ENCODE measurements at places on chromosomes 3 and 15.

GRCh38 chr3:50130436-50130835, 24.7 kb upstream of the SEMA3F start:
- no peak for DNase-seq

DNA sequence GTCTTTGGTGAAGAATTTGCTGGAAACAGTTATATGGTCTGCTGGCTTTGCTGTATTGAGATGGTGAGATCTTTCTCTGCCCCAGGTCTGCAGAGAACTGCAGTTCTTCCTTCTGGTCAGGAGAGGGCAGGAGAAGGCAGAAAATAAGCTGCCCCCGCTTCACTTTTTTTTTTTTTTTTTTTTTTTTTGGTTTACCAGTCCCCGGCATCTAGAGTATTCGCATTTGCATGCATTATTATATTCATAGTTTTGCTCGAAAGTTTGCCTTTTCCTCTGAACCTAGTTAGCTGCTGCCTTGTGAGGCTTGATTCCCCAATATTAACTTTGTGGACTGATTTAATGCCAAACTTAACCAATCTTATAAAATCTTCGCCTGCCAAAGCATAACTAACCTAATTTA, 10.6 kb upstream of the PARL start:
- peak; percentile 62 for DNase-seq

DNA sequence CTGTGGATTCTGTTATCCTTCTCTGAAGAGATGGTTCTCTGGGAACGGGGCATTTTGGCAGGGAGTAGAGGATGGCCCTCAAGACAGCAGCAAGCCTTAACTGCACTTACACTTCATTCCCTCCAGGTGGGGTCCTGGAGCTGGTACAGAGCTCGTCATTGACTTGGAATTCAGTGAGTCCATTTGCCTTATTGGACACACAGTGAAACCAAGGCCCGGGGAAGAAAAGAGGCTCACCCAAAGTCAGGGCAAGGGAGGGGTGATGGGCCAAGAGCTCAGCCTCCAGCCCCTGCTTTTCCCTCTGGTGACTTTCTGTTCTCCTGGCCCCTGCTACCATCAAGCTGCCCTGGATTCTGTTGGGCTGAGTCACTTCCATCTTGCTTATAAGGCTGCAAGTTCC, 125.6 kb downstream of the ETFA start:
- peak; percentile 74 for DNase-seq

GRCh38 chr3:123344907-123345594, 103.8 kb downstream of the ADCY5 start:
- DNase-seq = no peak

GRCh38 chr3:129665024-129665768, 58.7 kb upstream of the PLXND1 start:
- DNase-seq = peak; percentile 50

- peak; percentile 12 for DNase-seq
Measured at GRCh38 chr3:182238126-182238525, 526.4 kb downstream of the SOX2 start.

GRCh38 chr15:77722759-77723460, 90.2 kb upstream of the LINGO1 start:
- DNase-seq = no peak

GRCh38 chr3:64667138-64667537, 20.7 kb downstream of the ADAMTS9 start:
- DNase-seq = peak; percentile 29

GRCh38 chr15:41331833-41332193, 578 bp downstream of the OIP5 start:
- peak; percentile 57 for DNase-seq

GRCh38 chr15:92979011-92979701, 79.0 kb downstream of the CHD2 start:
- no peak for DNase-seq

- no peak for DNase-seq
Measured at GRCh38 chr15:68989541-68990230, 24.8 kb upstream of the NOX5 start.

GRCh38 chr3:146421819-146422759, 47.3 kb downstream of the PLSCR2 start:
- peak; percentile 68 for DNase-seq

GRCh38 chr15:38868326-38869114, 303.9 kb upstream of the RASGRP1 start:
- peak; percentile 83 for DNase-seq

GRCh38 chr3:53166206-53166605, 5.2 kb downstream of the PRKCD start:
- no peak for DNase-seq

- peak; percentile 62 for DNase-seq
Measured at GRCh38 chr15:41022487-41023090, 69.3 kb downstream of the CHAC1 start.

DNA sequence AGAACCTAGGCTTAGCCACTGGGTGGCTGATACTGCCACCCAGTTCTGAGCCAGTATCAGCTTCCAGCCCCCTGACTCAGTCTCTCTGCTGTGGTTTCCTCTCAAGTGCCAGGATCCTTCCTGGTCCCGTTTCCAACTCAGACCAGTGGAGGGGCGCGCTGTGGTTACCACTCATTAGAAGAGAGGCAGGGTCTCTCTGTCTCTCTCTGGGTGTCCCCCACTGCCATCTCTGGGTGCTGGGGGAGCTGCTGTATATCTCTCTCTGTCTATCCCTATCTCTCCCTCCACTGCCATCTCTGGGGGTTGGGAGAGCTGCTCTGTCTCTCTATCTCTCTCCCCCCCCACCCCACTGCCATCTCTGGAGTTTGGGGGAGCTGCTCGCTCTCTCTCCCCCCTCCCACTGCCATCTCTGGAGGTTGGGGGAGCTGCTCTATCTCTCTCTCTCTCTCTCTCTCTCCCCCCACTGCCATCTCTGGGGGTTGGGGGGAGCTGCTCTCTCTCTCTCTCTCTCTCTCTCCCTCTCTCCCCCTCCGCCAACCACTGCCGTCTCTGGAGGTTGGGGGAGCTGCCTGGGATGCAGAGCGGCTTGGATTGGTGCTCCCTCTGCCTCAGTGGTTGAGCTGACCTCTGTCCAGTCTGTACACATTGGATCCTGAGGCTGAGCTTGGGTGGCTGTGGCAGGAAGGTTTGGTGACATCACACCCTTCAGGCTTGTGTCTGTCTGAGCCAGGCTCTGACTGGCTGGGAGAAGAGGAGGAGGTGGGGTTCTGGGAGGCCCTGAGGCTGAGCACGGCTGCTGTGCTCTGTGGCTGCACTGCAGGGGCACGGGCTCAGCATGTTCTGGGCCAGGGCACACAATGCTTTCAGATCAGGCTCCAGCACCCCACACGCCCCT, 98.9 kb downstream of the APBA2 start:
- peak; percentile 47 for DNase-seq

- no peak for DNase-seq
Measured at GRCh38 chr15:73928971-73929627, 2.8 kb downstream of the LOXL1 start.

DNA sequence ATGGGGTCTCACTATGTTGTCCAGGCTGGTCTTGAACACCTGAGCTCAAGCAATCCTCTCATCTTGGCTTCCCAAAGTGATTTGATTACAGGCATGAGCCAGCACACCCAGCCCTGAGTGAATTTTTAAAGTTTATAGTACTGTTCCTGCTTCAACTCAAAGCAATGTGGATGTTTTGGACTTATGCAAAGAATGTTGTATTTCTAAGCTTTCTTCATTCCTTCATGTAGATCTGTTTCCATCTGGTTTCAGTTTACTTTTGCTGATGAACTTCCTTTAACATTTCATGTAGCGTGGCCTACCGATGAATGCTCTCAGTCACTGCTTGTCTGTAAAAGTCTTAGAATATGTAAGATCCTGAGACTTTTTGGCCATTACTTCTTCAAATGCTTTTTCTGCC, 23.2 kb downstream of the NRG4 start:
- peak; percentile 42 for DNase-seq

- DNase-seq = no peak
Measured at GRCh38 chr3:36488077-36488789, 107.9 kb downstream of the STAC start.

DNA sequence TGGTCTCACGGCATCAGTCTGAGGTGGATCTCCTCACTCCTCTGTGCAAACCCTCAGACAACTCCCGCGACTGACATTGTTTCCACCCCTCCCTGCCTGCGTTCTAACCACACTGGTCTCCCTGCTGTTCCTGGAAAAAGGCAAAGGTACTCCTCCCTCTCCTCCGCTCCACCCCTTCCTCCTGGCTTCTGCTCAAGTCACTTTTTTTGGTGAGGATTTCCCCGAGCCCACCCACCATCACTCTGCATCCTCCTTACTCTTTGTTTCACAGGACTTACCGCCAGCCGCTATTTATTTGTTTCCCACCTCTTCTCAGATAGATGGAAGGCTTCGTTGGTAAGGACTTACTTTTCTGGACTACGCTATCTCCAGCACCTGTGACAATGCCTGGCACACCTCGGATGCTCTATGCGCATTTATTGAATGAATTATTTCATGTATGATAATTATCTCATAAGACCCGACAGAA, 25.6 kb downstream of the PRR23E start:
- no peak for DNase-seq

GRCh38 chr3:17687566-17687965, 54.9 kb downstream of the TBC1D5 start:
- no peak for DNase-seq

GRCh38 chr3:36635731-36636130, 128.6 kb downstream of the DCLK3 start:
- no peak for DNase-seq

- no peak for DNase-seq
Measured at GRCh38 chr3:159029306-159030026, 227.6 kb downstream of the MFSD1 start.

GRCh38 chr15:95196176-95196915, 965.0 kb downstream of the MCTP2 start:
- no peak for DNase-seq

DNA sequence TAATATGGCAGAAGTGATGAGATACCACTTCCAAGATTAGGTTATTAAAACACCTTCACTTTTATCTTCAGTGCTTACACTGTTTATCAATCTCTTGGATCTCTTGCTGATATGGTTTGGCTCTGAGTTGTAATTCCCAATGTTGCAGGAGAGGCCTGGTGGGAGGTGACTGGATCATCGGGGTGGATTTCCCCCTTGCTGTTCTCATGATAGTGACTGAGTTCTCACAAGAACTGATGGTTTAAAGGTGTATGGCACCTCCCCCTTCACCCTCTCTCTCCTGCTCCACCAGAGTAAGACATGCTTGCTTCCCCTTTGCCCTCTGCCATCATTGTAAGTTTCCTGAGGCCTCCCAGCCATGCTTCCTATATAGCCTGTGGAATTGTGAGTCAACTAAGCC, 11.8 kb downstream of the GOLIM4 start:
- no peak for DNase-seq

DNA sequence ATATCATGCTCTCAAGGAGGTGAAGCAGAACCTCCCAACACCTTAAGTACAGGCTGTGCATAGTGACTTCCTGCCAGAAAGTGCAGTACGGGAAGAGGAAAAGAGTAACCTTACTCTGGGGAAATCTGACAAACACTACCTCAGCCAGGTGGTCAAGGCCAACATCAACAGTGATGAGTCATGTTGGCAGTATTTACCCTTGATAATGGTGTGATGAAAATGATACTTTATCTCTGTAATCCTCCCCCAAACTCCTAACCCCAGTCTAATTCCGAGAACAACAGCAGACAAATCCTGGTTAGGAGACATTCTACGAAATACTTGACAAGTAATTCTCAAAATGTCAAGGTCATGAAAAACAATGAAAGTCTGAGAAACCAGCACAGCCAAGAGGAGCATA, 26.5 kb downstream of the ANKDD1A start:
- peak; percentile 13 for DNase-seq

DNA sequence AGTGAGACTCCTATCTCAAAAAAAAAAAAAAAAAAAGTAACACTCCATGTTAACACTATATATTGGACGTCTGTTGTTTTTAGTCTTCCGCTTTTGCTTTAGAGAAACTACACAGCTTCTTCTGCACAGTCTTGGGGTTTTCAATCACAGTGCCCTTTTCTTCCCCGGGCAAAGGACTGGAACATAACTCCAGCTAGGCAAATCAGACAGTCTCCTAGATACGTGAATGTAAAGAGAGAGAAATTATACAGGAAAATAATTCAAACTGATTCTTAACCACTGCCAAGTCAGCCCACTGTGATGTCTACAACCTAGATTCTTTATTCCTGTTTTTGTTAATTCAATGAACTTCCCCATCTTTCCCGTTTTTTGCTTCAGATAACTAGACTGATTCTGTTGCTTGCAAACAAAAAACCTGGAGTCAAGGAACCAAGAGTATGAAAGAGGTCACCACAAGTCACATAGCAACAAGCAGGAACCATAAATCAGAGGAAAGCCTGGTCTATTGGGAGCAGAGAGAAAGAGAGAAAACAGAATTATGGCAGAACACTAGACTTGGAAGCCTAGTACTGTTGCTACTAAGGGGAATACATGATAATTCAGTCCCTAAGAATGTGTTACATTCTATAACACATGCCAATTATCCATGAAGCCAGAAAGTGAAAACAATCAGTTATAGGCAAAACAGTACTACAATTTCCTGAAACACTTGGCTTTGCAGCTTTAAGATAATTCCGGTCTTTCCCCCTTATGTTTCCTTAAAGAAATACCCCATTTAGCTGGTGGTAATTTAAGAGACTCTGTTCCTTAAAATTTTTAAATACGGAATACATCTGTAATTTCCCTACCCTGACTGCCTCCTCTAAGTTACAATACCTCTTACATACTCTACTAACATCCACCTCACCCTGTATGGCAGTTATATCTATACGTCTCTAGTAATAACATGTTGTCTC, 63.1 kb downstream of the TBL1XR1 start:
- DNase-seq = peak; percentile 25

DNA sequence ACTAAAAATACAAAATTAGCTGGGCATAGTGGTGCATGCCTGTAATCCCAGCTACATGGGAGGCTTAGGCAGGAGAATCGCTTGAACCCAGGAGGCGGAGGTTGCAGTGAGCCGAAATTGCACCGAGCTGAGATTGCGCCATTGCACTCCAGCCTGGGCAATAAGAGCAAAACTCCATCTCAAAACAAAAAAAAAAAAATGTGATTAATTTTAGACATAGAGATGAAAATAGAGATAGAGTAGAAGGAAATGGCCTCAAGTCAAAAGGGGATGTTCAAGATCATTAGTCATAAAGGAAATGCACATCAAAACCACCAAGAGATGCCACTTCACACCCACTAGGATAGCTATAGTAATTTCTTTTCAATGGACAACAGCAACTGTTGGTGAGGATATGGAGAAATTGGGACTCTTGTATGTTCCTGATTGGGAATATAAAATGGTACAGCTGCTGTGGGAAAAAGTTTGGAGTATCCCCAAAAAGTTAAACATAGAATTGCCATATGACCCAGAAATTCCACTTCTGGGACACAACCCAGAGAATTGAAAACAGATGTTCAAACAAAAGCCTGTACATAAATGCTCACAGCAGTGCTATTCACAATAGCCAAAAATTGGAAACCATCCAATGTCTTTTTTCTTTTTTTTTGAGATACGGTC, 55.4 kb downstream of the ABHD2 start:
- DNase-seq = peak; percentile 95

- no peak for DNase-seq
Measured at GRCh38 chr3:168714609-168715240, 619.0 kb upstream of the GOLIM4 start.
